Activated naive CD4-positive, alpha-beta T cell treated with anti-CD3 and anti-CD28 coated beads for 36 hours (primary cell): ENCODE measurements at places on chromosomes 6 and 20. TPM values are rescaled to one million over a fixed set of nuclear protein-coding genes. Genes with fewer than 3 reads are reported as not detected.

The SLC29A1 gene
- total RNA-seq, result 33.4 TPM

The SLC26A8 gene
- not detected for total RNA-seq

The SPEF1 gene
- not detected for total RNA-seq

The MYL9 gene
- not detected for total RNA-seq

The SLC22A16 gene
- total RNA-seq, result not detected

The SEMG2 gene
- not detected for total RNA-seq

The GRM1 gene
- total RNA-seq, result not detected

The NTSR1 gene
- total RNA-seq, result not detected

The C6orf15 gene
- not detected for total RNA-seq

The BPIFB4 gene
- not detected for total RNA-seq

The TNXB gene
- total RNA-seq, result 4.8 TPM

The PNPLA1 gene
- total RNA-seq, result not detected

The SPTLC3 gene
- 0.64 TPM for total RNA-seq

The SRMS gene
- total RNA-seq, result not detected

The PRKN gene
- 0.33 TPM for total RNA-seq

The LAMA5 gene
- 0.81 TPM for total RNA-seq

The PAX1 gene
- not detected for total RNA-seq

The SIM1 gene
- total RNA-seq, result not detected

The BHLHE23 gene
- total RNA-seq, result not detected

The RGS17 gene
- not detected for total RNA-seq

The ZBTB46 gene
- 0.17 TPM for total RNA-seq
